ENCODE measurements at places on chromosomes 5 and 9. TPM values are rescaled to one million over a fixed set of nuclear protein-coding genes. Genes with fewer than 3 reads are reported as not detected.

GRCh38 chr9:93397661-93398373 lies 53.7 kb upstream of the FAM120A start:
- no peak for DNase-seq
- no peaks in the 10 kb centered on the region for H3K4me1 ChIP-seq
- no peaks in the 10 kb centered on the region for H3K36me3 ChIP-seq
- H3K27me3 ChIP-seq: no peaks in the 10 kb centered on the region

DNA sequence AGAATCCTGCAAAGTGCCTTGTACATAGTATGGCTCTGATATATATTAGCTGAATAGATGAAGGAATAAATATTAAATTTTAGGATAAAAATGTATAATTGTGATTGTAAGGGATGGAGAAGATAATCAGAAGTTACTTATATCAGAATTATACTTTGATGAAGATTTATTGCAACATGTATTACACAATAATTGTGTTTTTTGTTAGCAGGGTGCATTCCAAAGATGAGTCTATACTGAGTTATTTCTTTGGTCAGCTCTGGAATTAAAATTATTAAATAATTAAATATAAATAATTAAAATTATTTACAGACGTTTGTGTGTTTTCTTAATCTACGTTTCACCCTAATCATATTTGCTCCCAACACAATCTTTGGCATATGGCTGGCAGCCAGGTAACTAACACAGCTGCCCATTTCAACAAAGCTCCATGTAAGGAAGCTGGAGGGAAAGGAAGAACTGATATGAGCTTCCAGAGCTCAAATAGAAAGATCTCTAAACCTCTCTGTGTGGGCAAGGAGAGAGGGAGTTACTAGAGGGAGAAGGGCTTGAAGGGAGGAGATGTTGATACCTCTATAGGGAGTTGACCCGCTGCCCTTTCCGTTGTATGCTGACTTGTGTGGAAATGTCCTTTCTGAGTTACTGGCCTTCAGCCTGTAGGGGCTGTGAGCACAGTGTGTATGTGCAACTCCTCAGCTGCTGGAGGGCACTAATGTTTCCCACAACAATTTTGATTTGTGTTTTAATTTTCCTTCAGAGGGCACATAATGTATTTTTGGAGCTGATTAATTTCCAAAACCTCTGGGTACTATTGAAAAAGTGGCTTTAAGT lies 403.4 kb downstream of the MAN2A1 start:
- DNase-seq: no peak
- no peaks in the 10 kb centered on the region for H3K36me3 ChIP-seq
- peaks cover 11% of the 10 kb centered on the region for H3K4me1 ChIP-seq
- H3K27ac ChIP-seq: no peak overlapping the region
- H3K4me3 ChIP-seq: no peak overlapping the region

GRCh38 chr9:32665101-32665500 lies 29.6 kb upstream of the TAF1L start:
- H3K27me3 ChIP-seq: no peaks in the 10 kb centered on the region
- no peaks in the 10 kb centered on the region for H3K4me1 ChIP-seq
- H3K36me3 ChIP-seq: no peaks in the 10 kb centered on the region
- DNase-seq: no peak

- no peaks in the 10 kb centered on the region for H3K4me1 ChIP-seq
- H3K27ac ChIP-seq: no peak overlapping the region
- H3K27me3 ChIP-seq: no peaks in the 10 kb centered on the region
- H3K36me3 ChIP-seq: no peaks in the 10 kb centered on the region
- DNase-seq: no peak
Measured at GRCh38 chr9:32508728-32509127, 17.3 kb downstream of the RIGI start.

DNA sequence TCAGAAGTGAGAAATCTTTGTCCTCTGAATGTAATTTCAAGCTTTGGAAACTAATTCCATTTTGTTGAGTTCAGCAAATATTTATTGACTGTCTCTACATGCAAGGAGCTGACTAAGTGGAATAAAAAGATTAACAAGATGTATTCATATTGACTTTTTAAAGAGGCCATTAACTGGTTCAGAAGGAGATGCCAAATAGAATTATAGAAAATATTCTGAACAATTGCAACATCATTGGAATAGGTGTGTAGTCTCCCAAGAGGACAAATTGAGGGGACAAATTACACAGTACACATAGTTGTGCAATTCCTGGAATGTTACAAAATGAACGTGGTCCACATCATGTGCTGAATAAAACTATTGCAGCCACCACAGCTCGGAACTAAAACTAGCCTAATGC lies 224.2 kb downstream of the NPR3 start:
- no peaks in the 10 kb centered on the region for H3K36me3 ChIP-seq
- no peaks in the 10 kb centered on the region for H3K4me1 ChIP-seq
- no peak overlapping the region for H3K27ac ChIP-seq

DNA sequence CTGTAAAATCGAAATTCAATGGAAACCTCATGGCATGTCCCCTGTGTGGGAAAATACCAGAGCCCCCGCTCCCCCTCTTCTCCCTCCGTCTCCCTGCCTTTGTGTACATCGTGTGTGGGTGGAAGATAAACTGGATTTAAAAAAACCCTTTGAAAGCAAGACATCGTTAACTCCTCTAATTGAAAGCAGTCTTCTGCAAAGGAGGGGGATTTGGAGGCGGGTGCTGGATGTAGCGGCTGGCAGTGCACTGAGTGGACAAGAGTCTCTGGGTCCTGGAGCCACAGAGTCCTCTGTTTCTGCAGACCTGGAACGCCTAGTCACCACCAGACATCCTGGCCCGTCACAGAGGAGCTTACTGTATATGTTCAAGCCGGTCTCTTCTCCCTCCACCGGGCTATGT lies 169.4 kb downstream of the PAPPA start:
- H3K27me3 ChIP-seq: no peaks in the 10 kb centered on the region
- peaks cover 30% of the 10 kb centered on the region for H3K4me1 ChIP-seq
- no peak overlapping the region for H3K4me3 ChIP-seq
- H3K36me3 ChIP-seq: 0 out of 2 replicates have a peak, but pooled peaks cover 3% of the 10 kb centered on the region
- DNase-seq: no peak
- H3K27ac ChIP-seq: no peak overlapping the region

GRCh38 chr9:36840898-36841536 lies 193.1 kb downstream of the PAX5 start:
- no peak overlapping the region for H3K27ac ChIP-seq
- no peak overlapping the region for H3K4me3 ChIP-seq
- peak; percentile 54 for DNase-seq
- H3K4me1 ChIP-seq: peaks cover 27% of the 10 kb centered on the region

- H3K4me3 ChIP-seq: no peak overlapping the region
- H3K27ac ChIP-seq: peak overlapping the region; percentile 28
- H3K4me1 ChIP-seq: peaks cover 11% of the 10 kb centered on the region
- H3K27me3 ChIP-seq: no peaks in the 10 kb centered on the region
- no peaks in the 10 kb centered on the region for H3K36me3 ChIP-seq
Measured at GRCh38 chr9:20898885-20899554, 132.4 kb downstream of the HACD4 start.

DNA sequence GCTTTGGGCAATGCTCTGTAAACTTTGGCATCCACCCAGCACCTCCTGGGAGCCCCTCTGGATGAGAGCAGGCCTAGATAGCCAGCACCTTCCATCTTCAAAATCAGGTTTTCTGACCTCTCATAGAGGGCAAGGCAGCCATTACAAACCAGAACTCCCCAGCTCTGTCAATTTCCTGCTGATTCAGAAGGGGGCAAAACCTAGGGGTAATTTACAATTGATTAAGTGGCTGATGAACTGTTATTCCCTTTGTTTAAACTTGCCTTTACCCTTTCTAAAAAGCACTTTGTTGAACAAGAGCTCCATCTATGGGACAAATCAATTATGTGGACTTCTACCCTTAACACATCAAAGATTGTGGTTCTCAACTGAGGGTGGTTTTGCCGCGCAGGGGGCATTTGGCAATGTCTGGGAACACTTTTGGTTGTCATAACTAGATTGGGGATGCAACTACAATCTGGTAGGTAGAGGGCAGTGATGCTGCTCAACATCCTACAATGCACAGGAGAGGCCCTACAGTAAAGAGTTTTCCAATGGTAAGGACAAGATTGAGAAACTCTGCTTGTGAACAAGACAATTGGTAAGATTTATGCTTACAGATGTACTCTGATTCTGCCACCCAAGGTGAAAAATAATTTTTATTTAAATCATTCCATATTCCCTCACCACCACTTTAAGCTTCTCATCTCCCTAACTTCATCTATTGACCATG lies 184.1 kb downstream of the MARCHF11 start:
- H3K4me1 ChIP-seq: no peaks in the 10 kb centered on the region
- H3K27me3 ChIP-seq: no peaks in the 10 kb centered on the region
- H3K27ac ChIP-seq: no peak overlapping the region
- H3K36me3 ChIP-seq: no peaks in the 10 kb centered on the region
- H3K4me3 ChIP-seq: no peak overlapping the region

DNA sequence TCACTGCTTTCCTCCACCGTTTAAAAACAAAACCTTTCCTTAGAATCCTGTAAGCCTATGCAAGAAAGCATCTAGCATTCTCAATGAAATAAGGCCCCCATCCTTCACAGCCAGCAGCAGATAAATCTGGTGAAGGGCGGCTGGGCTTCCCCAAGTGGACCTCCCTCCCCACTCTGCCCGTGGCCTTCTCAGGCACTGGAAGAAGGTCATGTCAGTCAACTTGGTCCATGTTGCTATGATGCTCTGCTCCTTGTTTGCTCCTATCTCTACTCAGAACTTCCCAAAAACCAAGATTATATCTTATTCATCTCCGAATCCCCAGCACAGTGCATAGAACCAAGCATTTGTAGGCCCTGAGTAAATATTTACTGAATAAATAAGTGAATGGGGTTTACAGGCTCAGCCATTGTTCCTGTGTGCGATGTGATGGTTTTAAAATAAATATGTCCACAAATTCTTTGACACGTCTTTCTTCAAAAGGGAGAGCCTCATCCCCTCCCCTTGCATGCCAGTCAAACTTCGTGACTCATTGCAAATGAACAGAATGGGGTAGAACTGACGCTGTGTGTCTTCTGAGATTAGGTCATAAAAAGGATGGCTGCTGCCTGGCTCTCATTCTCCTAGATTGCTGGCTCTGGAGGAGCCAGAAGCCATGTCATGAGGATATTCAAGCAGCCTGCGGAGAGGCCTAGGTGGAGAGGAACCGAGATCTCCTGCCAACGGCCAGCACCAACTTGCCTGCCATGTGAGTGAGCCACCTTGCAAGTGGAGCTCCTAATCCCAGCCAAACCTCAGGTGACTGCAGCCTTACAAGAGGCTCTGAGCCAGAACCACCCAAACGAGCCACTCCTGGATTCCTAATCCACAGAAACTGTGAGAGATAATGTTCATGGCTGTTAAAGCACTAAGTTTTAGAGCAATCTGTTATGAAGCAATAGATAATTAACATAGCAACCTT lies 70.5 kb downstream of the MED27 start:
- no peak overlapping the region for H3K27ac ChIP-seq
- peaks cover 25% of the 10 kb centered on the region for H3K4me1 ChIP-seq
- H3K4me3 ChIP-seq: no peak overlapping the region
- H3K36me3 ChIP-seq: peaks cover 9% of the 10 kb centered on the region
- no peaks in the 10 kb centered on the region for H3K27me3 ChIP-seq

DNA sequence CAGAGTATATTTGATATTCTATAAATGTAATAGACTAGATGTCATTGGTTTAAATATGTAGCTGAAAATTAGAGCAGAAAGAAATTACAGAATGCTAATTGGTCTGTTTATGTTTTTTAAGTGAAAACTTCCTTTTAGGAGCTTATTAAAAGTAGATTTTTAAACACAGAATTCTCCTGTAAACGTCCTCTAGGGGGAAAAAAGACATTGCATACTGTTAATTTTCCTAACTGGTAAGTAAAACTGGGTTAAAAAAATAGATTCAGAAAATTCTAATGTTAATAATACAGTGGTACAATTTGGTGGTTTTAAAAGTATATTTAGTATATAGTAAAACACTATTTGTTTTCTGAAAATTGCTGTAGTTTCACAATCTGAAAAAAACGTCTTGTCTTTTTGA lies 59.8 kb downstream of the ZCCHC7 start:
- no peaks in the 10 kb centered on the region for H3K27me3 ChIP-seq
- peaks cover 10% of the 10 kb centered on the region for H3K36me3 ChIP-seq
- no peak for DNase-seq

DNA sequence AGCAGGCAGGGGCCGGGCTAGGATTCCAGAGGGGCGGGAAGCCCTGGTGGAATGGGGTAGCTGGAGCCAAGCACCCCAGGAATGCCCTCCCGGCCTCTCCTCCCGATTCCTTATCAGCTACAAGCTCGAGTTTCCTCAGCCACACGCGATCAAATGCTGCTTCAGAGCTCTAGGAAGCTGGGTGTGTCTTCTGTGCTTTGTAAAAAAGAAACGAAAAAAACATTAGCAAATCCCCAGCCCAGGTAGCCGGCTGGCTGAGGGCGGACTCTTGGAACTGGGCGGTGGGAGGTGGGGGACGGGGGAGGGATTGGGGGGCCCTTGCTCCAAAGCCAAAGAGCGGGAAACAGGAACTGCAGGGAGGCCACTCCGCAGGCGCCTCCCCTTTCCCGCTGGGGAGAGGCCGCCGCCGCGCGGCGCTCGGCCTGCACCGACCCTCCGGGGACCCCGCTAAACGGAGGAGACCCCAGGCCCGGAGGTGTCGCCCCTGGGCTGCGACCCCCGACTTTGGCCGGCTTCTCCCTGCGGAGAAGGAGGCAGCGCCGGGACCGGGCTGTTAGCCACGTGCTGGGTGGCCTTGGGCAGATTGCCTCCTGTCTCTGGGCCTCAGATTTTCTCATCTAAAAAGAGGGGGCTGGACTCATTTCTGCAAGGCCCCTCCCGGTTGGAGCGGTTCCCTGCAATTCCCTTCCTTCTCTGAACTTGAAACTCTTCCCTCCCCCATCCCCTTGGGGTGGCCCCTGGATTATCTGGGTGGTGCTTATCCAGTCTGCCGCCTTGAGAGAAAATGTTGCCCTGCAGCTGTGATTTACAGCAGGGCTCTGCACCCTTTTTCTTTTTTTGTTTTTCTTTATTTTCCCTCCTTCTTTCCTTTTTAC lies 40.9 kb upstream of the FABP6 start:
- H3K36me3 ChIP-seq: no peaks in the 10 kb centered on the region
- peak; percentile 72 for DNase-seq
- H3K4me1 ChIP-seq: 0 out of 2 replicates have a peak, but pooled peaks cover 8% of the 10 kb centered on the region

GRCh38 chr5:1127959-1128785 lies 16.3 kb upstream of the SLC12A7 start:
- no peaks in the 10 kb centered on the region for H3K27me3 ChIP-seq
- no peak for DNase-seq
- H3K4me3 ChIP-seq: no peak overlapping the region

- H3K36me3 ChIP-seq: no peaks in the 10 kb centered on the region
- H3K27me3 ChIP-seq: no peaks in the 10 kb centered on the region
- no peaks in the 10 kb centered on the region for H3K4me1 ChIP-seq
- H3K27ac ChIP-seq: no peak overlapping the region
Measured at GRCh38 chr5:2690293-2690692, 61.2 kb downstream of the IRX2 start.

- no peak overlapping the region for H3K4me3 ChIP-seq
- no peak overlapping the region for H3K27ac ChIP-seq
- no peak for DNase-seq
Measured at GRCh38 chr9:3224931-3225330, 300.9 kb downstream of the RFX3 start.

- no peak overlapping the region for H3K27ac ChIP-seq
- no peaks in the 10 kb centered on the region for H3K27me3 ChIP-seq
- no peaks in the 10 kb centered on the region for H3K36me3 ChIP-seq
- no peaks in the 10 kb centered on the region for H3K4me1 ChIP-seq
Measured at GRCh38 chr5:16412556-16412955, 53.0 kb downstream of the ZNF622 start.

Gene NDST1
- total RNA-seq: 31.4 TPM

Gene DBH
- 2.2 TPM for total RNA-seq

Gene FOXI1
- not detected for total RNA-seq

Gene SMIM32
- total RNA-seq: not detected

Gene TXN
- total RNA-seq: 375 TPM

Gene PKD2L2
- not detected for total RNA-seq

Gene DMRT3
- total RNA-seq: not detected

Data from SJCRH30 (cell line).